ENCODE measurements at places on chromosomes 3 and 15. TPM values are rescaled to one million over a fixed set of nuclear protein-coding genes. Genes with fewer than 3 reads are reported as not detected.

GRCh38 chr3:50675179-50676030 lies 678 bp downstream of the DOCK3 start:
- no peak for DNase-seq

DNA sequence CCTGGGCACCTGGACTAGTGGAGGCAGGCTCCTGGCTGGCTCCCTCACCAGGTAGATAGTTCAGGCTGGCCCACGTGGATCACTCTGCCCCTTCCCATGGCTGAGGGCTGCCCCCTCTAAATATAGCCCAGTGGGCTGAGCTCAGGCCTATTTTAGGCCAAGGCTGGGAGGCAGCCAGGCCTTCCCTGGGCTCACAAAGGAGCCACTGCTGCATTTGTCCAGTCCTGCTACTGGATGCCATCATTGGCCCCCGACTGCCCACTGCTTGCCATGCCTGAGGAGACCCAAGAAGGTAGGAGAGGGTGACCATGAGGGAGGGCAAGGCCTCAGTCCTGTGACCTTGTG lies at the start of gene LSMEM2:
Gene LSMEM2 (plus strand): TSS at position 208 of the 345 bp plus-strand sequence. CDS start 27 bp downstream, at position 235.
- DNase-seq: peak; percentile 36

DNA sequence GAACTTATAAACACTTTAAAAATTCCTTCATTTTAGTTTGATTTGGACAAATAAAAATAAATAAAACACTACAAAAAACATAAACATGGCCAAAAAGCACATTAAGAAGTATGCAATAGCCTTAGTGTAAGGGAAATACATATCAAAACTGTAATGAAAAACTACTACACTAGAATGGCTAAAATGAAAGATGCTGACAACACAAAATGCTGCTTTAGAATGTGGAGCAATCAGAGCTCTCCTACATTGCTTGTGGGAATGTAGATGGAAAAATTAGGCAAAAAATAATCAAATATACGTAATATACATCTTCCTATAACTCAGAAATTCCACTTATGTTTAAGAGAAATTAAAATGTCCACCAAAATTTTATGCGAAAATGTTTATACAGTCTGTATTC lies 96.2 kb downstream of the ABI3BP start:
- DNase-seq: no peak

DNA sequence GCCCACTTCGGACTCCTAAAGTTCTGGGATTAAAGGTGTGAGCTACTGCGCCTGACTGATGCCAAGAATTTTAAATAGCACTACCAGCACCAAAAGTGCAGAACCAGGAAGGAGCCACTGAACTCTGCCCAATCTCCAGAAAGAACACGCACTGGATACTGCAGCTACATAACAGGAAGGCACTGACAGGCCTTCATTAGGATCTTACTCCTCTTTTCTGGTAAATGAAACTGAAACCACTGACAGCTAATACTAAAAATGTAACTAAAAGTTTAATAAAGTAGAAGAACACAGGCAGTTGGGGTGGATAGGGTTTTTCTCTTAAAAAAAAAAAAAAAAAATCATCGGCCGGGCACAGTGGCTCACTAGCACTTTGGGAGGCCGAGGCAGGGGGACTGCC lies 74.1 kb upstream of the CHRM5 start:
- no peak for DNase-seq

DNA sequence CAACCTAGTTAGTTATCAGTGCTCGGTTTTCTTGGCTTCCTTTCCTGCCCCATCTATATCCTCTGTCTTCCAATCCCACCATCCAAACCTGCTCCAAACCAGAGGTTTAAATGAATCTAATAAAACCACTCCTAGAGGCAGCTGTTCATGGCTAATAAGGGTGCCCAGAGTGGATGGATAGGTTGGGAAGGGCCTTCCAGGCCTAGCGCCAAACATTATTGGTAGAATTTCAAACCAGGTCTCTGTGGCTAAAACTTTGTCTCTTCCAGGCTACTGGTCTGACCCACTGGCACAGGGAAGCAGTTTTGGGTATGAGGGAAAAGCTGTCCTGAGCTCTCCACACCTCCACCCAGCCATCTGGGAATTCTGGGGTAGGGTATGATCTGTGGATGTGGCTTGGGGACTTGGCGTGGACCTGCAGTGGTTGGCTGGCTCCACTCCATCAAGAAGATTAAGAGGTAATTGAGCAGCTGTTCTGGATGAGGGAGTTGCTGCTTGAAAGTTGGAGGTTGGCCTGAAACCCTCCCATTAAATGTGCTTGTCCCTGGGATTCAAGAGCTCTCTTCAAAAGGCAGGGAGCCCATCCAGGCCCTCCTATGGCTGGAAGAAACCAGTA lies 29.3 kb upstream of the INSYN1 start:
- DNase-seq: no peak

- no peak for DNase-seq
Observed at GRCh38 chr3:4885316-4885715, 93.9 kb upstream of the BHLHE40 start.

GRCh38 chr3:142976621-142977398 lies 13.3 kb upstream of the PAQR9 start:
- peak; percentile 83 for DNase-seq

DNA sequence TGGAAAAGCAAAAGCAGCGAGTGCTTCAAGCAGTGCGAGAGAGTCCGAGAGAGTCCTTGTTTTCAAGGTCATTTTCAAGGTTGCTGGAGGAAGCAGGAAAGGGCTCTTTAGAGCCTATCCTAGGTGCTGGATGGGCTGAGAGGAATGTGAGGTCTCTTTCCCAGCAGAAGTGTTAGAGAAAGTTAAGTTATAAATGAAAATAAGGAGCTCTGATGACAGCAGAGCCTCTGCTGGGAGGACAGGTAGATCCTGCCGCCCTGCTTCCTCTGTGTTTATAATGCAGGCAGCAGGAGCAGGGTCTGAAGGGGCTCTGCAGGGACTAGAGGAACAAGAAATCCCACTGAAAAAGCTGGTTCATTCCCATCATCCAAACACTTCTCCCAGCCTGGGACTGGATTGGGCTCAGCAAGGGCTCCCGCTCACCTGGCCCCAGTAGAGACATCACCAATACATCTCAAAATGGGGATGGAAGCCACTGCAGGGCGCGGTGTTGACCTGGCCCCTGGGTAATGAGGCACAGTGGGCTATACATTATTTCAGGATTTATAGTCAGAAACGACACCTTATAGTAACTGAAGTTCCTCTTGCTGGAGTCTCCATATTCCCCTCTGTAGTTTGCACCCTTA lies 41.5 kb upstream of the RAB6B start:
- DNase-seq: no peak

DNA sequence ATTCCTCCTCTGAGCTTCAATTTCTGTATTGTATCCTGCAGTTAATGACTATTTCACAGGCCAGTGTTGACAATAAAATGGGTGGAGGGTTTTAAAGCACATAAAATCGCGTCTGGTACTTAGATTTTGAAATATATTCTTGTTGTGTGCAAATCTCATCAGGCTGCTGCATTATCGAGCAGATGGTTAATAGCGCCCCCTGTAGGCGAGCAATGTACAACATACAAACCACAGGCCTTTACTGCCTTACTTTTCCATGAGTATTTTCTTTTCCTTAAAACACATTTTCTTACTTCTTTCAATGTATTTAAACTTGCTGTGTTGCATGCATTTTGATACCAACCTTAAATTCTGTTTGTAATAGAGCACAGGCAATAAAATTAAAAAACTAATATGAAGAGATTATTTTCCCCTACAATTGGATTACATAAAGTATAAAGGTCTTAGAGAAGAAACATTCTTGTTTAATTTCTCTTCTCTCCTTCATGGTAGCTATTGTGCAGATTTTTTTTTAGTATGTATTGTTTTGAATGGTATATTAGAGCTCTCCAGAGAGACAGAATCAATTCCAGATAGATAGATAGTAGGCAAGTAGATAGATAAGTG lies 608.4 kb downstream of the CADM2 start:
- DNase-seq: no peak

- no peak for DNase-seq
Observed at GRCh38 chr15:74907163-74907870, 666 bp upstream of the FAM219B start.

DNA sequence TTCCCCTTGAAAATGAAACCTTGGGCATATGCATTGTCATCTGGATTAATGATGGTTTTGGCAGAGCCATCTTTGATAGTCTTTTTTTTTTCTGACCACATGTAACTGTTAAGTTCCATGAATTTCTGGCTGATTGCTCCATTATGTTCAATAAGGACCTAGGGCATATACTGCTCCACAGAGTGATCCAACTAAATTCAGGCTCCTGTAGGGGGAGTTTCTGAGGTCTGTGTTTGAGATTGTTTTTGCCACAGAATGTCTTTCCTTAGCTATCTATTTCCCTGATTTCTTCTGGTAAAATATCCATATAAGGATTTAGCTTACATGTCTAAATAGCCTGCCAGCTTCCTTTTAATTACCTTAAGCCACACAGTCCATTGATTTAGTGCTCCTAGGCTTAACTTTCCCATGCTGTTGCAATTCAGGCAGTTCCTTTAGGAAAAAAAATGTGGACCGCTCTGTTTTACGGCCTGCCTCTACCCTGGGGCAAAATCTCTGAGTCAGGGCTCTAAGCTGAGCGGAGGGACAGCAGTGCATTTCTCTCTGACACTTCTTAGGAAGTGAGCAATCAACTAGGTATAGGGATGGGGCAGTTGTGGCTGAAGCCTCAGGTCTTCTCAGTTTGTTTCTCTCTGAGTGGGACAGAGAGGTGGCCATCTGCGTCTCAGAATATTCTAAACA lies 796.2 kb downstream of the NR2F2 start:
- DNase-seq: no peak

DNA sequence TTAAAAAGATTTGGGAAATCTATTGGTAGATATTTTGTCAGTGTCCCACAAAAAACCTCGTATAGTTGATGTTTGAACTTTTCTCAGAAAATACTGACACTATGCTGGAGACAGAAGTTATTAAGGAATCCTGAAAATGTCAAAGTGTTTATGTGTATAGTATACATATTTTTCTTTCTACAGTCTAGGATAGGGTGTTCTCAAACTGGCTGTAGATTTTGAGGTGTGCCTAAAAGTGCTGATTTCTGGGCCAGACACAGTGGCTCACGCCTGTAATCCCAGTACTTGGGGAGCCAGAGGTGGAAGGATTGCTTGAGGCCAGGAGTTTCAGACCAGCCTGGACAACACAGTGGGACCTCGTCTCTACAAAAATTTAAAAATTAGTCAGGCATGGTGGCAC lies 322.0 kb downstream of the NLGN1 start:
- DNase-seq: no peak

DNA sequence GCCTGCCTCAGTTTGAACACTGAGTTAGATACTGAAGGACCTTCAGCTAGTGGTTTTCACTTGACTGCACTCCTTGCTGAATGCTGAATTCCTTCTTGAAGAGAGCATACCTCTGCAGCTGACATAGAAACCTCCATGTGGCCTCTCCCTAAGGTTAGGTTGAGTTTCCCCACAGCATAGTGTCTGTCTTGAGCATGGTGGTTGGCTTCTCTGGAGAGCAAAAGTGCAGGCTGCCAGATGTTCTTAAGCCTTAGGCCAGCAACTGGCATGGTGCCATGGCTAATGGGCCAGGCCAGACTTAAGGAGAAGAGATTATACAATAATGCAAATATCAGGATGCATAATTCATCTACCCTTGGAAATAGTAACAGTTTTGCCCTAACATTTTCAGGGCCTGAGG lies 545.6 kb upstream of the ZNF385D start:
- DNase-seq: no peak

- DNase-seq: no peak
Observed at GRCh38 chr15:79219393-79220056, 63.0 kb upstream of the ANKRD34C start.

DNA sequence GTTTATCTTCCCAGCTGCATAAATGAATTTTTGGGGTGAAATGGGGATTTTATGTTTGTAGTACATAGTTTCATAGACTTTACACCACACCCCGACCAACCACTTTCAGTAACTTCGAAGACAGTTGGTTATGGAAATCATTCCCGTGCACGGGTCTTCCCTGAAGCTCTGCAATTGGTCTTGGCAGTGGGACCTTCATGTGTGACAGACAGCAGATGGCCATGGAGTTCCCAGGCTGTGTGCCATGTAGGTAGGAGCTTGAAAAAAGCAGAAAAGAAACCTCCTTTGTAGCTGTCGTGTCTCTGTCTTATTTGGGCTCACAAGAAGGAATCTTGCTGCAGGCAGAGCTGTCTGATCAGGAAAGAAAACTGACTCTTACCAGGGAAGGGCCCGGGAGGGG lies 25.9 kb downstream of the EXOG start:
- DNase-seq: no peak

DNA sequence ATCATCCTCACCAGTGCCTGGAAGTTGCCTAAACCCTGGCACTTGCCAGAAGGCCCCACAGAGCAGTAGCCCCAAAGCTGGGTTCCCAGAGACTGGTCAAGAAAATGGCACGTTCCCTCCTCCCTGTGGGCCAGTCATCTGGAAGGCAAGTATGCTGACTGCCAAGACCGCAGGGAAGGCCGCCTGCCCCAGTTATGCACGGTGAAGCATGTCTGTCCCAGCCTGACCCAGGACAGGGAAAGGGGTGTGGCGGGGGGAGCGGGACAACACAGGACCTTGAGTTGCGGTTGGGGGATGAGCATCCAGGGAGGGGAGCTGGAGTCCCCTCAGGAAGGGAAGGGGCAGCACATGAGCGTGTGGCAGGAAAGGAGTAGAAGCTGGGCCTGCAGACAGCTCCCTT lies 33.0 kb downstream of the RBPMS2 start:
- no peak for DNase-seq

DNA sequence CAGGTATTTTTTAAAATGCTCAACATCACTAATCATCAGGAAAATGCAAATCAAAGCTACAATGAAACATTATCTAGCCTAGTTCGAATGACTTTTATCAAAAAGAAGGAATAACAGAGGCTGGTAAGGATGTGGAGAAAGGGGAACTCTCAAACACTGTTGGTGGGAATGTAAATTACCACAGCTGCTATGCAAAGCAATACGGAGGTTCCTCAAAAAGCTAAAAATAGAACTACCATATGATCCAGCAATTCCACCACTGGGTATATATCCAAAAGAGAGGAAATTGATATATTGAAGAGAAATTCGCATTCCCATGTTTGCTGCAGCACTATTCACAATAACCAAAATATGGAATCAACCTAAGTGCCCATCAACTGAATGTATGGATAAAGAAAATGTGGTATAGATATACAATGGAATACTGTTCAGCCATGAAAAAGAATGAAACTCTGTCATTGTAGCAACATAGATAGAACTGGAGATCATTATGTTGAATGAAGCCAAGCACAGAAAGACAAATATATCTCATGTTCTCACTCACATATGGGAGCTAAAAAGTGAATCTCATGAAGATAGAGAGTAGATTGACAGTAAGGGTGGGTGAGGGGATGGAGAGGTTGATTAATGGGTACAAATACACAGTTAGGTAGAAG lies 19.7 kb upstream of the CLN6 start:
- DNase-seq: no peak

DNA sequence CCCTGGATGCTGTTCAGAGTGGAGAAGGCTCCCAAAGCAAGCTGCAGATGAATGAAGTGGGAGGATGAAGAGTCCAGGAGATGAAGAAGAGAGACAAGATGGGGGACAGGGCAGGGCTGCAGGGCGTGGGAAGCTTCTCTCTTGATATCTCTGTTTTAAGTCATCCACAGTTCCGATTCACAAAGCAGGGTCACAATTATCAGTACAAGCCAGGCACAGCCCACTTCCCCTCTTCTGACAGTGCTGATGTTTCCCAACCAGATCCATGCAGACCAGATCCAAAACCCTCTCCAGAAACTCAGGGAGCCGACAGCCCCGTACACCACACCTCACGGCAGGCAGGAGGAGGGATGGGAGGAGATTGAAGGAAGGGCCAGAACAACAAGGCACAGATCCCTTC lies 31.1 kb downstream of the NTRK3 start:
- no peak for DNase-seq

The IFT122 gene
- 21.2 TPM for total RNA-seq

The BFSP2 gene
- not detected for total RNA-seq

The SAMD7 gene
- not detected for total RNA-seq

The GPR27 gene
- 3.0 TPM for total RNA-seq

The MYO5A gene
- total RNA-seq: 33.4 TPM

The A4GNT gene
- total RNA-seq: not detected

The EPHA3 gene
- total RNA-seq: 6.2 TPM

The DUOXA2 gene
- total RNA-seq: not detected

Measured in left lung (tissue), 14 donors.